ENCODE measurements at places on chromosomes 13 and 19.
A peak's percentile ranks its signal among the peaks of the same experiment; 100 is the strongest.

DNA sequence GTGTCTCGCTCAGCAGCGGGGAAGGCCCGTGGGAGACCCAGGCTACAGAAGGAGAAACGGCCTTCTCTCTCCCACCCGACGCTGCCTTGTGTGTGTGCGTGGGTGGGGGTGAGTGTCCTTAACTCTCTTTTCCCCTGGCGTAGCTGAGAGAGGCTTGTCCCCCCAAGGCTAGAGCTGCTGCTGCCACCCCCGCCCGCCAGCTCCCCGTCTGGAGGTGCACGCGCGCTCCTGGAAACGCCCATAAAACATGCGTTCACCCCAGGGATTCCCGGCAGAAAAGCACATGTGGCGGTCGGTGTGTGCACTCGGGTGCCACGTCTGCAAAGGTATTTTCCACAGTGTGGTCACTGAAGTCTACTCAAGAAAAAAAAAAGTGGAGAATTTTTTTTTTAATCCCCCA, 36.1 kb downstream of the GADD45B start:
- DNase-seq: no peak

DNA sequence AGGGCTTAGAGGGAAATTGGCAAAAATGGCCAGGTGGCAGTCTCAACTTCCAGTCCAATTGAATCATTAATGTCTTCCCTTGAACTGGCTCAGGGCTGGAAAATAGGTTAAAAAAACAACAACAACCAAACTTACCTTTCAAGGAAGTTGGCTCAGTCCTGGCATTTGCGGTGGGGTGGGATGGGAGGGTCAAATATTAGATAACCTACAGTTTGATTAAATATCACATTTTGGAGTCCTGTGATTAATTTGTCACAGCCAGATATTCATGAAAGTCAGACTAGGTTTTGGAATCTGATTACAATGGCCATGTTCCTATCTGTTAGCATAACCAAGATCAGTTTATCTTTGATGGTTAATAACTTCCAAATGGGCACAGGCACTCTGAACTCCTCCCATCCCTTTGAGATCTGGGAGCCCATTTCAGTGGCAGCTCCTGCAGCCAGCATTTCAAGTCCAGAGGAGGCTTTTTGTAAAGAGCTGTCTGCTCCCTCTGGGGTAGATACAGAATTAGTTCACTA, 7.8 kb upstream of the DZIP1 start:
- DNase-seq: no peak

GRCh38 chr13:43433691-43434141, 353.1 kb downstream of the ENOX1 start:
- no peak for DNase-seq

- no peak for DNase-seq
These were observed 17.1 kb downstream of the ACTL9 start for GRCh38 chr19:8681345-8682029.

DNA sequence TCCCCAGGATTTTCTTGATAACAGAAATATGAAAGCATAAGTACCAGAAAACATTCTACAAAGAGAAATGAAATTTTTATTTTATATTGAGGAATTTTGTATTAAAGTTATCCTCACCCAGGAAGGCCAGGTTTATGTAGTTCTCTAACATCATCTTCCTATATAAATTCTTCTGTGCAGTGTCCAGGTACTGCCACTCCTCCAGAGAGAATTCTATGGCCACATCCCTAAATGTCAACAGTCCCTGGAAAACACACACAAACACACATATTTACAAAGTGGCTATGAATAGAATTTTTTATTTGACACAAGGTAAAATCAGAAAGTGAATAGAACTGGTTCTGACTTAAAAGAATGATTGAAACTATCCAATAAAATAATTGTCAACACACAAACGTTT, 110.5 kb upstream of the ZNF91 start:
- DNase-seq: no peak

DNA sequence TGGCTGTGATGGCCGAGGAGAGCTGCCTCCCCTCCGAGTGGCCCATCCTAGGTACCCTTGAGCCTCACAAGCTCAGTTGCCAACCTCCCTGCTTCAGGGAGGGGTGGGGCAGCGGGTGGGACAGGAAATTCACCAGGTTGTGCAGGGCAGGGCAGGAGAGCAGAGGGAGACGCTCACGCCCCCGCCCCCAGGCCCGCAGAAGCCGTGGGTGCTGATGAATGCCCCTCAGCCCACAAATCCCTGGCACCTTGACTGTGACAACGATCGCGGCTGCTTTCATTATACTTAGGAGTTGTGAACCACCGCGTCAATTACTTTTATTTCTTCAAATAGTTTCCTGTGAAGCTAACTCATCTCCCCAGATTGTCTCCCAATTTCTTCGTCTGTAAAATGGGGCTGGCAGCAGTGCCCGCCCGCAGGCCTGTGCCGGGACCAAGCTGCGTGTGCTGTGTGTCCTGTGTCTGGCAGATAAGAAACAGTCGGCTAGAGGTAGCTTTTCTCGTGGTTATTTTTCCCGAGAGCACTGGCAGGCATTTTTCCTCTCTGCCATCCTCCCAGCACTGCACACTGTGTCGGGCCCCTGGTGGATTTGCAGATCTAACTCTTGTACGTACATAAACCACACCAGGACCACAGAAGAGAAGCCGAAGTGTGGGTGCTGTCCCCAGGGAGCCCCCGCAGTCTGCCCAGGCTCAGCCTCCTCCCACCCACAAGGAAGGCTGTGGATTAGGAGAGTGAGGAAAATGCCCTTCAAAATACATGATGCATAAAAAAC, 7.9 kb upstream of the RASA3 start:
- DNase-seq: peak; percentile 52

- DNase-seq: no peak
These were observed 522.3 kb downstream of the MYO16 start for GRCh38 chr13:109151696-109152095.

DNA sequence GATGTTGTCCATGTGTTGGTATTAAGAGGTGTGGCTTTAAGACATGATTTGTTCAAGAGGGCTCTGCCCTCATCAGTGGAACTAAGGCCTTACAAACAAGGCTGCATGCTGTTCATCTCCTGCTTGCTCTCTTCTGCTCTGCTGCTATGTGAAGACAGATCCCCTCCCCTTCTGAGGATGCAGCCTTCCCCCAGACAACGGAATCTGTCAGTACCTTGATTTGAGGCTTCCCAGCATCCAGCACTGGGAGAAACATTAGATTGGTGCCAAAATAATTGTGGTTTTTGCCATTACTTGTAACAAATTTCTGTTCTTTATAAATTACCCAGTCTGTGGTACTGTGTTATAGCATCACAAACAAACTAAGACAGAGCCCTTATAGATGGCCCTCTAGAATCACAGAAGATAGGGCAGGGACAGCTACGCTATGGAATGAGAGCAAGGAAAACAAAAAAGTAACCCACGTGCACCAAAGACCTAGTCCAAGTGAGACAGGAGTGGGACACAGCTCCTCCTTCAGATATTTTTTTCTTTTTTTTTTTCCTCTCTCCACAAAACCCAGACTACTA, 151.5 kb upstream of the RXFP2 start:
- DNase-seq: no peak

- no peak for DNase-seq
These were observed 18.6 kb downstream of the NALCN start for GRCh38 chr13:101397742-101398141.

- no peak for DNase-seq
These were observed 17.6 kb downstream of the VSTM2B start for GRCh38 chr19:29543381-29543780.

DNA sequence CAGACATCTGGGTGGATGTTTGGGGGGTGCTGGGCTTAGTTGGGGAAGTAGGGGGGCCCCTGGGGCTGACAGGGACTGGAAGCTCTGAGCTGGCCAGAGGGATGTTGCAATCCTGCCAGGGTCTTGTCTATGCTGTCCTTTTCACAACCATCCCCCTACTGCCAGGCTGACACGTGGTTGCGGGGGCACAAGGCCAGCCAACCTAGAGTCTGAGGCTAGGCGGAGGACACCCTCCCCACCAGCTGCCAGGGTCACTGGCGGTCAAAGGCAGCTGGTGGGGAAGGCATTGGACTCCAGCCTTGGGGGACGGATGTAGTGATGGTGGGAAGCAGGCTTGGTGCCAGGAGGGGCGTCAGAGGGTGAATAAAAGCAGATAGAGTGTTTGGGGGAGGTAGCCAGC, 1.6 kb upstream of the APOC1 start:
- DNase-seq: no peak

DNA sequence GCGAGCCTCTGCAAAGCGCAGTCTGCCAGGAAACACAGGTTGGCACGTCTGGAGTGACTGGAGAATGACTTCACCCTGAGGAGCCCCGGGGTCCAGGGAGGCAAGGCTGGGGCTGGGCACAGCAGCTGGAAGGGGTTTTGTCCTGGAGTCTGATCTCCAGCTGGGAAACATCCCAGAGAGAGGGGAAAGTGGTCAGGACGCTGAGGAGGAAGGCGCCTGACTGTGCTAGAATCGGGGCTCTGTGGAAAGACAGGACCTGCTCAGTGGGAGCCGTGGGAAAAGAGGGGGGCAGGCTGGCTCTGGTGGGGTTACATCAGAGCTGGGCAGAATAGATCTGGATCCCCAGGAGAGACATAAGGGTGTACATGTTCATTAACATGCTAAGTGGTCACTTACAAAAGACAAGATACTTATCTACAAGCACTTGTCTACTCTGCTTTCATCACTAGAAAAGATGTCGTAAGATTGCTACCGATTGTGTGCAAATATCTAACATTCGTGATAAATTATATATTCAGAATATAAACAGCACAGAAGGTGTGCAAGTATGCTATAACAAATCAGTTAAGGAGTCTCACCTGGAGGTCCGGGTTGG, 106.6 kb downstream of the COL4A1 start:
- no peak for DNase-seq

DNA sequence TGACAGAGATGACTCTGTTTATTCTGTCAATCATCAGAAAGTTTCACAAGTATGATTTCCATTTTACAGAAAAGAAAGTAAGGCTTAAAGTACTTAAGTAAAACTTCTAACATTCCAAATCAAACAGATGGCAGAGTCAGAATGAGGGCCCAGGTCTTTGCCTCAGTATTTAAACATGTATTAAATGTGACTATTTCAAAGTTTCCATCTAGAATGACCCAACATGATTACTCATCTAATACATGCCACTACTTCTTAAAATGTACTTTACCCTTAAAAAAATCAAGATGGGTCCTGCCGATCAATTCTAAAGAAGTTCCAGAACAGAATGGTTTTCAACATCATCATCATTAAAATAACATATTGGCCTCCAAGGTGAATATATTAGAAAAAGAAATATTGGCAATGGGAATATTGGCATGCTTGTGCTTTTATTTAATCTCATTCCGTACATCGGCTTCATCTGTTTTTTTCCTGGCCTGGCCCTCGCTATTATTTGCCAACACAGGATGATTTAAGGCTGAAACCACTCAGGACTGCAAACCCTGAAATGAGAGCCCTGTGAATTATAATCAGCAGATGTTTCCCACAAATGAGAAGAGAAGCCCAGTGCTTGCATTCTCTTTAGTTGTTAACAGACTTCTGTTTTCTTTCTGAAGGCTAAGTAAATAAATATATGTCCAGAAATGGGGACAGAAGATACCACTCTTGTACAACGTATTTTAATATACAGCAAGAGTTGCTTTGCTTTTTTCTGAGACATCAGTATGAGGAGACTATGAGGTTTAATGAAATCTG, 340.0 kb downstream of the DNAJC15 start:
- no peak for DNase-seq

DNA sequence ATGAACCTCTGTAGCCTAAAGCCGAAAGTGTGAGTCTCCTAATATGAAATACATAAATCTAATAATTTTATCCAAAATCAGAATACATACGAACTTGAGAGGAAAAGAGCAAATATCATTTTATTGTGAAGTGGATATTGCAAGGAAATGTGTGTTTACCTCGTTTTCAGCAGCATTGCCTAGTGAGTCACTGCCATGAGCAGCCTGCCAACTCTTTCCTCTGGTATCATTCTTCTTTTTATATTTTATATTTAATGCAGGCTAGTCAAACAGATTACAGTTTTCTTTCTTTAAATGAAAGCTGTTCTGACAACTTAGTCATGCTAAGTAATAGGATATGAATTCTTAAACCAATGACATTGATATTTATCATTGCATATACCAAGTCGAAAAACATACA, 44.2 kb downstream of the EDNRB start:
- DNase-seq: no peak

DNA sequence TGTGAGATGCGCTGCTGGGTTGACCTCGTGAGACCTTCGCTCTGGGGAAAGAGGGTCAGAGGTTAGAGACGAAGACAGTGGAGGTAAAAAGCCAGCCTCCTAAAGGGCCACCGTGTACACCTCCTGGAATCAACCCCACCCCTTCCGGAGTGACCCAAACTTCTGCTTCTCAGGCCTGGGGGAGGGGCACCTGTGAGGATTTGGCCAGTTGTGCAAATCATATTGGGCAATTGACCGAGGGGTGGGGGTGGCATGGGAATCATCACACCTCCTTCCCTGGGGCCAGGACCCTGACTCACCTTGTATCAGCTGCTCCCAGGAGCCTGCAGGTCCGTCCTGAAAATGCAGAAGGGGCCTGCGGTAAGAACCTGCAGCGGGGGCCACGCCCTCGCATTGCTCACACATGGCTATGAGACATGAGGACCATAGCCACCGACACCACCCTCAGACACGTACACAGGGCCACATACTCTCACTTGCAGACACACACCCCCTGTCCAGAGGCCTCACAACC, 2.8 kb downstream of the TNFSF14 start:
- DNase-seq: peak; percentile 61

DNA sequence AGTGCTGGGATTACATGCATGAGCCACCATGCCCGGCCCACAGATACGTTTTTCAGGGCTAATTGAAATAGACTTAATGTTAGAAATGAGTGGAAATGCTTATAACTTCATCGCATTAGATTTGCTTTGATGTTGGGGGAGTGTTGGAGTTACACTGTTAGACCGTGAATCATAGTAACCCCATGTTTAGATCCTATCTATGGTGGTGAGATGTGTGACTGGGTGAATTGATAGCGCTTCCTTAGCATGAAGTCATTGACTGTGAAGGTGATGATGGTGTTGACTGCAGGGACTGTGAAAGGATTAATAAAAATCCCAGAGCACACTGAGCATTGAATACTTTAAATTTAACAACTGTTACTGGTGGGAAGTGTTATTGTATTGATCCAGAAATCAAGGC, 1.7 kb downstream of the ZNF264 start:
- no peak for DNase-seq

DNA sequence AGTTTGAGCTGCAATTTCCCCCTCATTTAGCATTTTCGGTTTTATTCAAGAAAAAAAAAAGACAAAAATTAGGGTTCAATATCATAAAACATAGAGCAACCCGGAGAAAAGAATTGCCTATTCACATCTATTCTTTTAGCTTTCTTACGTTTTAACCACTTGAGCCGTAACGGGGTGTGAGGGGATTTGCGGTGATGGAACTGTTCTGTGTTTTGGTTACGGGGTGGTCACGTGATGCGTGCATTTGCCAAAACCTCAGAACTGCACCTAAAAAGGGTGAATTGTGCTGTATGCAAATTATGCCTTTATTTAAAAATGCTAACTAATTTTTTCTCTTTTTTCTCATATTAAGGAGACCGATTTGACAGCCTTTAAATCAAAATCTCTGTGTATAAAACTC, 22.1 kb downstream of the CLEC11A start:
- DNase-seq: no peak
